HCEC 1CT (cell line): ENCODE measurements at places on chromosomes 11 and 22.

GRCh38 chr11:44322243-44322642, 12.3 kb upstream of the ALX4 start:
- no peak for DNase-seq

GRCh38 chr11:116691771-116692177, 81.0 kb downstream of the BUD13 start:
- peak; percentile 13 for DNase-seq

GRCh38 chr22:29811377-29811776, 26.7 kb downstream of the ASCC2 start:
- DNase-seq, result no peak

DNA sequence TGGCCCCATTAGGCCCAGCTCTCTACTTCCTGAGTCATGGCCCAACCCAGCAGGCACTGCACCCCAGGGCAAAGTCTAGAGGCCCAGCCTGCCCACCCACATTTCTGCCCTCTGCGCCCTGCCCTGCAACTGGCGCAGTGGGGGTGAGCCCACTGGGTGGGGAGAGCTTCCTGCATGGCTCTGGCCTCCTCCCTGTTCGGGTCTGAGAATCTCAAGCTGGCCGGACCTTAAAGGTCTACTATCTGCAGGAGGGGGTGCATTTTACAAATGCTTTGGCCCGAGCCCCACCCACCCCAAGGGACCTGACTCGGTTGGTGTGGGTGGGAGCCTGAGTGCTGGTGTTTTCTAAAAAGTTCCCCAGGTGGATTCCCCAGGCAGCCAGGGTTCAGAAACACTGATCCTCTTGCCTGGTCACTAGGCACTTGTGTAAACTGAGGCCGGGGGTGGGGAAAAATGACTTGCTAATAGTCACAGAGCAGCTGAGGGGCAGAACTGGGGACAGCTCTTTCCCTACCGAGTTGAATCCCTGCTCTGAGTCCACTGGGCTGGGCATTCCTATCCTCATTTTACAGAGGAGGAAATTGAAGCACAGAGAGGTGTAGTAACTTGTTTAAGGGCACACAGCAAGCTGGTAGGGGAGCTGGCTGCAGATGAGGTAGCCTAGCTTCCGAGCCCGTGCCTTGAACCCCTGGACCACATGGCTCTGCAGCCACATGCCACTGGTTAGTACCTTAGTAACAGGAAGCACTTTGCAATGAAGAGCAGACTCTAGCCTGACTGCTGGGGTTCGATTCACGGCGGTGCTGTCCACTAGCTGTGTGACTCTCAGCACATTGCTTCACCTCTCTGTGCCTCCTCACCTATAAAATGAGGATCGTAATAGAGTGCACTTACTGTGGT, 36.3 kb downstream of the CD82 start:
- no peak for DNase-seq

DNA sequence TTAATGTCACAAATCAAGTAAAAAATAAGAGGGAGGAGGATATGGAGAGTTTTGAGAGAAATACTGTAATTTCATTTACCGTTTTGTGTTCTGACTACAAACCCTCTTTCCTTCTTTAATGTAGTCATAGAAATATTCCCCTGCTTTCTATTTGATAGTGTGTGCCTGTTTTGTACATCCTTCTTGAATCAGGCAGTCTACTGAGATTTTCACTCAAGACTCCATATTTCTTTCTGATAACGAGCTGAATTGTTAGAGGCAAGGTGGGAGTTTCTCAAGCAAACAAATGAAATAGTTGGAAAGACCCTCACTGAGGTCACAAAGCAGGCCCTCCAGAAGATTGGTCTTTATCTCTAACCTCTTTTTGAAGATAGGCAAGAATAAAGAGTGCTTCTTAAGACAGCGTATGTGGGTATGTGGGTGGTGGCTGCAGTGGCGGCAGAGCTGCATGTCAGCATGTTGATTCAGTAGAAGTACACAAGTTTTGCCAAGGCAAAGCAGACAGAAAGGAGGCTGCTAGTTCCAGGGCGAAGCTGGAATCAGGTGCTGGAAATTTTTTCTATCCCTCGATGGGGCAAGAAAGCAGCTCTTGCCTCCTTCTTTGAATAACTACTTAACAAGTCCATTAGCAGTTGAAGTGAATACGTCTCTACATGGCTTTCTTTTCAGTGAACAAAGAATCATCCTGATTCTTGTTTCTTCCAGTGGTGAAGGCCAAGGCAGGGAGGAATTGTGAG, 164.2 kb downstream of the FAM76B start:
- DNase-seq, result no peak

- DNase-seq, result no peak
These were observed 1.8 kb upstream of the DUSP8 start for GRCh38 chr11:1573903-1574237.

DNA sequence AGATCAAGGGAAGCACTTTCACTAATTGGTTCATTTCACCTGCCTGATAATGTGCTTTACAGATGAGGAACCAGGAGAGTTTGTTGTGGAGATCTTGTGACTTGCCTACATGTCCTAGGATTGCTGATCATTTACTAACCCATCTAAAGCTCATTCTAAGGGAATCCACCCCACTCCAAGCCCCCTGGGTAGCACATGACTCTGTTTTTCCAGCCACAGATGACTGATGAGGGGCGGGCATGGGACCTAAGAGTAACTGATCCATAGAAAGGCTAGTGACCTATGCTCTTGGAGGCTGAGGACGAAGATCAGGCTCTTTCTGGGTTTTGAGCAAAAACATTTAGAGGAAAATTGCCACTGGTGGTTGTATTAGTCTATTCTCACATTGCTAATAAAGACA, 378.1 kb downstream of the CADM1 start:
- no peak for DNase-seq

GRCh38 chr11:27138716-27139115, 98.1 kb downstream of the BBOX1 start:
- DNase-seq, result no peak

DNA sequence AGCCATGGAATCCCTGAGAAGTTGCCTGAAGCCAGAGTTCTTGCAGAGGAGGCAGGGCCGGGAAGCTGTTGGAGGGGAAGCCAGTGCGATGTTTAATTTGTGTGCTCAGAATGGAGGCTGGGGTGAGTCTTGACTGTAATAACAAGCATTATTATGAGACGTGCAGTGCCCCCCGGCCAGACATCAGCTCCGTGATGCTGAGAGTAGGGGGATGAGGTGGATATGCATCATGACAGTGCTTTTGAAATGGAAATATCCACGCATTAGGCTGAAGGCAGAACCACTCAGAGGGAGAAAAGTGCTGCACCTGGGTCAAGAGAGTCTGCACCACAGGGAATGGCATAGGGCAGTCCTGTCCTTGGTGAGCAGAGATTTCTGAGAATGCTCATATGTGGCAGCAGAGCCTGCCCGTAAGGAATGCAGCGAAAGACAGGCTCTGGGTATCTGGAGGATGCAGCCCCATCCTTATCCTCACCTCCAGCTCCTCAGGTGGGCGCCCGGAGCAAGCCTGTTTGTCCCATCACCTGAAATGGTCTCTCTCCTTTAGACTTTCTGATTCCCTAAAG, 37.6 kb upstream of the SEZ6L start:
- DNase-seq, result no peak

- DNase-seq, result no peak
These were observed 227.5 kb upstream of the NARS2 start for GRCh38 chr11:78802058-78802761.

GRCh38 chr22:39367035-39367434, 17.2 kb downstream of the SYNGR1 start:
- DNase-seq, result no peak

DNA sequence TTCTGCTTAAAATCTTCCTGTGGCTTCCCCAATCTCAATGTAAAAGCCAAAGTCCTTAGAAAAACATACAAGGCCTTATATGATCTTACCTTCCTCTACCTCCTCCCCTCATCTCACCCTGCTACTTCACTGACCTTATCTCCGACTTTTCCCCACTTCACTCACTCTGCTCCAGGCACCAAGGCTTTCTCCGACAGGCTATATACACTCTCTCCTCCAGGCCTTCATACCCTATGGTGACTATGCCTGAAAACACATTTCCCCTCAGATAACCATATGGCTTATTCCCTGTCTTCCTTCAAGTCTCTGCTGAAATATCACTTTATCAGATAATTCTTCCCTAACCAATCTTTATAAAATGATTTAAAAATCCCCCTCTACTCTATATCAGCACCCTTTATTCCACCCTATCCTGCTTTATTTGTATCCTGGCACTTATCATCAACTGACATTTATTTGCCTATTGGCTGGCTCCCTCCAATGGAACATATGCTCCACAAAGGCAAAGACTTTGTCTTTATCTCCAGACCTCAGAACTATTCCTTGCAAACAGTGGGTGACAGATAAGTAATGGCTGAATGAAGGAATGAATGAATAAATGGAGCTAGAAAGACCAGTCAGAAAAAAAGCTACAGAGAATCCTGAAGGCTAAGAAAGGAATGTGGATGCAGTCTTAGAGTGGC, 52.7 kb downstream of the PAK1 start:
- no peak for DNase-seq

DNA sequence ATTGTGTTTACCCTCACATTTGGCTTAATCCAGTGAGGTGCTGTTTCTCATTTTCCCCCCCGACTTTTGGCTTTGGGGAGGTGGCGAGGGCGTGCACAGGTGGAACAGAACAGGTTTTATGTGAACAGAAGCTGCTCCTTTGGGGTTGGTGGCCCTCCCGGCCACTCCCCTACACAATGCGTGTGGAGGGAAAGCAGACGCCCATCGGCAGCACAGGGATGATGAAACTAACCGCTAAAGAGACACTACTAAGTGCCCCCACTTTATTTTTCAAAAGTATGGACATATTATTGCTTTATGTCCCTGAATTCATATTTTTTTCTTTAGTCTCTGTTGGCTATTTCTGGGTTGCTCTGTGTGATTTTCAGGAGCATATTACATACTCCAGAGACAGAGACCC, 160.9 kb downstream of the ENTHD1 start:
- DNase-seq, result no peak

DNA sequence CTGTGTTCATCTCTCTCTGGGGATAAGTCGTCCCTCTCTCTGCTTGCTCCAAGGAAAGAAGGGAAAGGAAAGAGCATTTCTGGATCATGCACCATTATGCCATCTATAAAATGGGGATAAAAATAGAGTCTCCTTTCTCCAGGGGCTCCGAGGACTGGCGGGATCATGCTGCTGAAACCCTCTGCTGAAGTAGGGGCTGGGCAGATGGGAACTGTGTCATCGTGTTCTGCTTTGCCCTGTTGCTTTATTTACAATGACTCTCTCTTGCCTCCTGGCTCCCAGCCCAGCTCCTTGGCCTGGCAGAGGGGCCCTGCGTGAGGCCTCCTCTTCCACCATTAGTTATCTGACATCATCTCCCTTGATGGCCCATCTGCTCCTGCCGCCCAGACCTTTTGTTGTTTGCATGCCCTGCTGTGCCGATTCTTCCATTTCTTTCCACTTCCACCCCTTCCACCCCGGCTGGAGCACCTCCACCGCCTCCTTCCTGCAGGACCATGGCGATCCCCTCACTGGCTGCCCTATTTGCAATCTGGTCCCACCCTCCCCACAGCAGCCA, 200.9 kb downstream of the MYO18B start:
- DNase-seq, result no peak

GRCh38 chr11:104665641-104666040, 232.6 kb downstream of the CASP12 start:
- peak; percentile 59 for DNase-seq

DNA sequence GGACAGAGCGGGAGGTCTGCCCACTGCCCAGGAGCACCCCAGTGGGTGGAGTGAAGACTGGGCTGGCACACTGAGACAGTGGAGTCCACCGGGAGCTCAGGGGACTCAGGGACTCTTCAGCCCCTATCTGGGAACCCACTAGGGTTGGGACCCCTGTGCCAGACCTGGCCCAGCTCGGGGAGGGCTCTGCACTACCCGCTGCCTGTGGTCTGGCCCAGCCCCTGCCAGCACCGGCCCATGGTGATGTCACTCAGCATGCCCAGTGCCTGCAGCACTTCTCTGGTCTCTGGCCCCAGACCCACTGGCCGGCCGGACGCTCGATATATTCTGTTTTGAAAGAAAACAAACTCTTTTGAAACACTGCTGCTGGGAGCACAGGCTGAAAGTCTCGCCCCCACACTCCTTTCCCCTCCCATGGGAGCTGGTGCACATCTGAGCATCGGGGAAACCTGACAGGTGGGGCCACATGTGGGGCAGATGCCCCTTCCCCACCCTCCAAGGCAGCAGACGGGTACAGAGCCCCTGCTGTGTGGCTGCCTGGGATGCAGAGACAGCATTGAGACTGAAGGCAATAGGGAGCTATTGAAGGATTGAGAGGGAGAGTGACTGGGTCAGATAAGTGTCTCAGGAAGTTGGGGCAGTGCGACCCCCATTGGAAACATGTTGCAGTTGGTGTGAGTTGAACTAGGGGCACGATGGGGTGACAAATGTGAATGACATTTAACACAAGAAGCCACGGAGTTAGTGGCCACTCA, 62.9 kb downstream of the MYEOV start:
- DNase-seq, result no peak

GRCh38 chr11:130644187-130644586, 195.7 kb downstream of the ADAMTS15 start:
- no peak for DNase-seq

DNA sequence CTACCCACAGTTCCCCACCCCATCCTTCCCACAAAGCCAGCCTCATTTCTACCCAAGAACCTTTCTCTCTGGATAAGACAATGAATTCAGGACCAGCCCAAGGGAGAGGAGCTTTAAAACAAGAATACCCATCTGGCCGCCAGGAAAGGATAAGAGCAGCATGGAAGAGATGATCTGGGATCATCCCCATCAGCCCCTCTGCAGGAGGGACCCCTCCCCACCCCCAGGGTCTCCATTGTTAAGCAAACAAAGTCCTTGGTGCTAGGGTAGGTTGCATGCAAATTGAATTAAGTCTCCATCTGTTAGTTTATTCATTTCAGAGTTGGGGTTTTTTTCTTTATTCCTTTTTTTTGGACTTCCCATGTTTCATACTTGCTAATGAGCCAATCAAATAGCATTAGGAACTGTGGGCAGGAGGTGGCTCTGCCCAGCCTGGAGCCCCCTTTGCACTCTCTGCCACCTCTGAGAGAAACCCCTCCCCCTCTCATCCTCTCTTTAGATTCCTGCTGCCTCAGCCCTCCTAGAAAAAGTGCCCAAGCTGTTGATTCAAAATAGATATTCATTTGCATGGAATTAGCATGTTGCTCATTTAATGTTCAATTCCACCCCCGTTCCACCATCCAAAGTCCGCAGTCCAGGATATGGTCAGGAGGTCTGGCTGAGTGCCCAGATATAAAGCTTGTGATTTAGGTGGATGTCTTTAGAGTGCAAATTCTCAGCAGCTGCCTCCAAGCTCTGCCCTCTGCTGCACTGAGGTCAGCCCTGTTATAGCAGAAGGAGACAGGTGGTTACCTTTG, 138.5 kb upstream of the NCAM1 start:
- no peak for DNase-seq

DNA sequence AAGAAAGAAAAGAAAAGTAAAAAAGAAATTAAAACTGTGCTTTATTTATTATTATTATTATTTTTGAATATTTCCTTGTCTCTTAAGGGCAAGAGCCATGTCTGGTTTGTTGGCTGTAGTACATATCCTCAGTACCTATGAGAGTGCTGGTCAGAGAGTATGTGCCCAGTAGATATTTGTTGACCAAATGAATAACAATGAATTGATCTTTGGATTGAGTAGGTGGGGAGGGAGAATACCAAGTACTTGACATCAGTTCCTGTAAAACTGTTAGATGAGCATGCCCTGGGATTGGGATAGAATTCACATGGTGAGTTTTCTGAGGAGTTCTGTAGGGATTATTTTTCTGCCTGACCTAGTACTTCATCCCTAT, 11.4 kb downstream of the STIM1 start:
- DNase-seq, result no peak
